GM10248 (cell line): ENCODE measurements at places on chromosomes 5 and 9.

- DNase-seq, result no peak
Observed at GRCh38 chr5:101288633-101289032, 385.6 kb upstream of the ST8SIA4 start.

- DNase-seq, result no peak
Observed at GRCh38 chr9:127742435-127743088, 7.5 kb upstream of the TOR2A start.

GRCh38 chr9:130668659-130669058, 4.3 kb downstream of the PRDM12 start:
- DNase-seq, result no peak

DNA sequence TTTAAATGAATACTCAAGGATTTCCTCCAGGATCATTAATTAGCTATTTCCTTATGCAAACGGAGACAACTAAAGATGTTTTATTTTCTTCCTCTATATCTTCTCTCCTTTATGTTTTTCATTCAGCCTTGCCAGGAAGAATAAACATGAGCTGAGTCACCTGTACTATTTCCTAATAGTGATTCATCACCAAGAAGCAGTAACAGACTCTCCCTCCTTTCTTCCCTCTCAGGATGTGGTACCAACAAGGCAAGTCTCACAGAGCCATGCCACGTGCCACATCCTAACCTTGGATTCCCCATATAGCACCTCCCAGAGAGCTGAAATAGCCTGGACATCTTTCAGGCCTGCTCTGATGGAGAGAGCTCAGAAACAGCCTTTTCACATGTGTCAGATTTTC, 758.6 kb upstream of the DMAC1 start:
- DNase-seq, result no peak

GRCh38 chr5:22242532-22242931, 610.6 kb downstream of the CDH12 start:
- DNase-seq, result no peak

- no peak for DNase-seq
Observed at GRCh38 chr5:306011-306805, 15.3 kb upstream of the AHRR start.

- no peak for DNase-seq
Observed at GRCh38 chr5:177524539-177524900, 7.8 kb upstream of the DDX41 start.

GRCh38 chr5:150645070-150645700, 4.7 kb downstream of the SYNPO start:
- DNase-seq, result no peak
